ENCODE measurements at places on chromosomes 7 and 10.
A peak's percentile ranks its signal among the peaks of the same experiment; 100 is the strongest.

- no peak for DNase-seq
These were observed 370.1 kb downstream of the PRPF18 start for GRCh38 chr10:13956826-13957225.

DNA sequence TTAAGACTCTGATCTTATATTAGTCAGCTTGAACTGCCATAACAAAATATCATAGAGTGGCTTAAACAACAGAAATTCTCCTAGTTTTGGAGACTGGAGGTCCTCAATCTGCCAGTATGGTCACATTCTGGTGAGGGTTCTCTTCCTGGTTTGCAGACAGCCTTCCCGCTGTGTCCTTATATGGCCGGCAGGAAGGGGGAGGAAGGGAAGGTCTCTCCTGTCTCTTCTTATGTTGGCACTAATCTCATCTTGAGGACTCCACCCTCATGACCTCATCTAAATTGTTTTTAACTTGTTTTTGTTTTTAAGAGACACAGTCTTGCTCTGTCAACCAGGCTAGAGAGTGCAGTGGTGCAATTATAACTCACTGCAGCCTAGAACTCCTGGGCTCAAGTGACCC lies 53.1 kb downstream of the VPS41 start:
- DNase-seq, result no peak

- DNase-seq, result no peak
These were observed 568.9 kb upstream of the ANKRD30A start for GRCh38 chr10:36556468-36556867.

DNA sequence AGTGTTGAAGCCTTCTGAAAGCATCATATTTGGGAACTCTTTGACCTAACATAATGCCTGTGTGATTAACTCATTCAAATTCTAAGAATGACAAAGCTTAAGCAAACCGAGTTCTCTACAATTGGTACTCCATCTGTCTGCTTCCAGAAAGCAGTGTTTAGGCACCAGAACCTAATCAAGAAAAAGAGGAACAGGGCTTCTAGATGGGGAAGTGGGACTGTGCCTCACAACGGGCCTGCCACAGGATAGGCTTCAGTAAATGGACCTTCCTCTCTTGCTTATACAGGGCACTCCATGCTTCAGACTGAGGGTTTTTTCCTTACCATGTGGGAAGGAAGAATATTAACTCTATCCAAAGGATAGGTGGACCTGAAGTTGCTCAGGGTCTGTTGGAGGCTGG lies 808.1 kb downstream of the XPNPEP1 start:
- no peak for DNase-seq

DNA sequence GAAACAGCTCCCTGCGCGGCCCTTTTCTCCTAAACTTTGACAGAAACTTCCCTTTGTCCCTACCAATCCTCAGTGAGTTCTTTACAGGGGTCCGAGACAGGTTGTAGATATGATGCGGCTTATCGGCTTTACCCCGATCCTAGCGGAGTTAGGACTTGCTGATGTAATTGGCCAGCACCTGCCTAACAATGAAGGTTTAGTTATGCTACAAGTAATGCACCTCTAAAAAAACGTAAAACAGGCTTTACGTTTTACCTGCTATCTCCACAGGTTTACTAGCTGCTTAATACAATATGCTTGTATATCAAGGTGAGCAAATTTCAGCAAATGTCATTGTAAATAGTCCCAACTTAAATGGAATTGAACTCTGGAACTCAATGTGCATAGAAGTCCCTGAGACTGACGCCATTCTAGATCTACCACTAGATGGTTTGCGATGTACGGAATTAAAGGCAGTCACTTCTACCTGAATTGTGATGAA lies 697 bp upstream of the SNX13 start:
- no peak for DNase-seq

GRCh38 chr10:61263518-61263917 lies 189.7 kb downstream of the TMEM26 start:
- DNase-seq, result no peak

GRCh38 chr10:112843623-112844022 lies 106.4 kb upstream of the TCF7L2 start:
- DNase-seq, result peak; percentile 25

DNA sequence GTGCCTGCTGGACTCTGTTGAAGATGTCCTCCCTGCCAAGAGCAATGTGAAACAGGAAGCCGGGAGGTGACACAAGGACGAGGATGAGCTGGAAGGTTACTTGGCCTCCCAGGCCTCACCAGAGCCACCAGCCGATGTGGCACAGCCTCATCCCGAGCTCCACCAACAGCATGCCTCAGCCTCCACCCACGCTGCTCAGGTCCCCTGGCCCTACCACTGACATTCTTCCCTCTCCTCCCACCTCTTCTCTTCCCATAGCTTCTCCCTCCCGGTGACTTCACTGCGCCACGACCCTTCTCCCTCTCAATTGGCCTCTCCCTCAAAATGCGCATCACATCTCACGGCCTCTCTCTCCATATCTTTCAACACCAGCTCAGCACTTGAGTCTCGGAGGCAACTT lies 249.9 kb downstream of the SKAP2 start:
- no peak for DNase-seq

- DNase-seq, result no peak
These were observed 101.9 kb upstream of the PDLIM1 start for GRCh38 chr10:95392681-95393164.

GRCh38 chr10:85100495-85100894 lies 772.1 kb downstream of the CCSER2 start:
- DNase-seq, result no peak

DNA sequence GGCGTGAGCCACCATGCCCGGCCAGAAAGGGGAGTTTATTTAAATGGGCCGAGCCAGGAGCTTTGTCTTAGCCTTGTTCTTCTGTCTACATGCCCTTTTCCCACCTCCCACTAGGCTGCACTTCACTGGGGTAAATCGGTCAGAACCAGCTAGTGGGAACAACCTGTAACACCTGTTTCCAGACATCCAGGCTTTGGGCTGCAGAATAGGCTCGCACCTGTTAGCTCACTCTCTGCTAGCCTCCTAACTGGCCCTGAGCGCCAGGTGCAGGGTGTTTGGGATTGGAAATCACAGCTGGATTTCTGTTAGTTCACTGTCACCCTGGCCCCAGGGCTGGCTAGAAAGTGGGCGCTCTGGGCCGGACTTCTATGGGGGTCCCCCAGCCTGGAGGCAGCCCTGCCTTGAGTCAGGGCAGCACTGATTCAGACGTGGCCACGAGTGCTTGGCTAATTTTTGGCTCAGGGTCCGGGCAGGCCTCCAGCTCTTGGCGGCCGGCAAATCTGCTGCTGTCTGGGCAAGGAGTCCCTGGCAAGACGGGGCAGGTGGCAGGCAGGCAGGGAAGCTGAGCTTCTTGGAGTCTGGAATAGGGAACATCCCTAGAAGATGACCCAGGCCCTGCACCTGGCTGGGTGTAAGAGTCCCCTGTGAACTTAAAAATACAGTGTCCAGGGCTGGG lies 48.6 kb downstream of the GTF2IRD1 start:
- DNase-seq, result no peak

GRCh38 chr10:6145166-6145987 lies 56.5 kb downstream of the RBM17 start:
- DNase-seq, result no peak
